ENCODE measurements at places on chromosomes 7 and 10. TPM values are rescaled to one million over a fixed set of nuclear protein-coding genes. Genes with fewer than 3 reads are reported as not detected.
A peak's percentile ranks its signal among the peaks of the same experiment; 100 is the strongest.

THSD7A gene
- total RNA-seq, result 7.0 TPM

ABLIM1 gene
- total RNA-seq, result 137 TPM

GRCh38 chr10:78650122-78650521, 418.6 kb upstream of the ZMIZ1 start:
- no peaks in the 10 kb centered on the region for H3K36me3 ChIP-seq
- DNase-seq, result no peak
- H3K4me3 ChIP-seq, result no peak overlapping the region
- no peaks in the 10 kb centered on the region for H3K27me3 ChIP-seq

HOXA10 gene
- 0.31 TPM for total RNA-seq

CHST15 gene
- 11.5 TPM for total RNA-seq

- H3K27ac ChIP-seq, result no peak overlapping the region
- H3K27me3 ChIP-seq, result no peaks in the 10 kb centered on the region
- no peaks in the 10 kb centered on the region for H3K36me3 ChIP-seq
- peaks cover 7% of the 10 kb centered on the region for H3K4me1 ChIP-seq
- DNase-seq, result no peak
These were observed 3.0 kb upstream of the PHYHIPL start for GRCh38 chr10:59173414-59173813.

DNA sequence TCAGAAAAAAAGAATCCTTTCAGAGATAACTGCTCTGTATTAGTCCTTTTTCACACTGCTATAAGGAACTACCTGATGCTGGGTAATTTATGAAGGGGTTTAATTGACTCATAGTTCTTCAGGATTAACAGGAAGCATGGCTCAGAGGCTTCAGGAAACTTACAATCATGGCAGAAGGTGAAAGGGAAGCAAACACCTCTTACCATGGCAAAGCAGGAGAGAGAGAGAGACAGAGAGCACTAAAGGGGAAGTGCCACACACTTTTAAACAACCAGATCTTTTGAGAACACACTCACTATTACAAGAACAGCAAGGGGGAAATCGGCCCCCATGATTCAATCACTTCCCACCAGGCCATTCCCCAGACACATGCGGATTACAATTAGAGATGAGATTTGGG, 114.2 kb downstream of the TES start:
- no peak overlapping the region for H3K27ac ChIP-seq
- H3K36me3 ChIP-seq, result no peaks in the 10 kb centered on the region
- no peak for DNase-seq
- H3K4me3 ChIP-seq, result no peak overlapping the region
- no peaks in the 10 kb centered on the region for H3K27me3 ChIP-seq

CTTNBP2 gene
- total RNA-seq, result 3.4 TPM

GRCh38 chr7:37493810-37494209, 45.1 kb upstream of the ELMO1 start:
- no peaks in the 10 kb centered on the region for H3K36me3 ChIP-seq
- no peak overlapping the region for H3K27ac ChIP-seq
- no peaks in the 10 kb centered on the region for H3K27me3 ChIP-seq
- peak overlapping the region; percentile 2 for H3K4me3 ChIP-seq

DNA sequence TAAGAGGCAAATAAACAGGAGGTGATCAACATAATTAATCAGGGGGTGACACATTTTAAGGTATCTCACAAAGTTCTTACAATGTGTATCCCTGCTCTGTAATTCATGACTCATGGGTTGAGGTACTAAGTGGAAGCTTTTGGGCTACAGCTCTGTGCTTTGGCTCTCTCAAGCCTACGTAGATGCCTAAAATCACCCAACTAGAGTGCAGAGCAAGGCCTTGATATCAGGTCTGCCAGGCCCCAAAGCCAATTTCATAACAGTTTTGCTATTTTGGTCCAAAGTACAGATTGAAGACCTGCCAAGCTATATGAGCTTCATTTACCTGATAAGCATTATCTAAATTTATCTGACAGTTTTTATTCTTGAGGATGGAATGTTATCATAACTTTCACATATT, 175.3 kb upstream of the BET1 start:
- no peak overlapping the region for H3K4me3 ChIP-seq
- H3K27ac ChIP-seq, result no peak overlapping the region
- H3K4me1 ChIP-seq, result no peaks in the 10 kb centered on the region
- DNase-seq, result no peak
- H3K36me3 ChIP-seq, result no peaks in the 10 kb centered on the region

DNA sequence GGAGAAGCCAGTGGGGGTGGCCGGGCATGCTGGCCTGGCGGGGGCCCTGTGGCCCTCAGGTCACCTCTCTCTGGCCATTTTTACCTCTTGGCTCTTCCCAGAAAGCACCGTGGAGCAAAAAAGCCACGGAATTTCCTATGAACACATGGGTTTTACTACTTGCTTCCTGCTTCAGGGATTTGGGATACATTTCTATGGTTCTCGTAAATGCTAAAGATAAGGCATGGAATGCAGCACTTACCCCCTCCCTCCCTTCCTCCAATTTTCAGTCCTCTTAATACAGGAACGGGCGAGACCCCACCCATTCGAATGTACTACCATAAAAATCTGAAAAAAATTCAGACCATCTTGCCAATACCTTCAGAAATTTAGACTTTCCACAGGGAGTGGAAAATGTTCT, 279.7 kb downstream of the ARHGAP12 start:
- H3K27me3 ChIP-seq, result no peaks in the 10 kb centered on the region
- H3K27ac ChIP-seq, result no peak overlapping the region
- DNase-seq, result no peak

DNA sequence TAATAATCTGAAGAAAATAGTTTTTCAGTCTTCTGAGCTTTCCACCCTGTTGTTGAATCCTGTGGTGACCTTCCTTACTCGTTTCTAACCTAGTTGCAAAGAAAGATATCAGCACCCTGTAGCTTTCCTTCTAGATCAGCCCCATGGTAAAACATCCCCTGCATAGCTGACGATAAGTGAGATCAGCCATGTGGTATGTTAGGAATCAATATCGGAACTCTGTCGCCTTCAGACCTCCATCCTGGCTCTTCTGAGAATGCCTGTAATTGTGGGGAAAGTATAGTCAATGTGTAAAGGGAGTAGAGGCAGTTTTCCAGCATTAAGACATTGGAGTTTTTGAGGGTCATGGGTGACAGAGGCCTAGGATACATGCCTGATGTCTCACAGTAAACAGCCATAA, 151.8 kb downstream of the LRRC4 start:
- H3K4me3 ChIP-seq, result no peak overlapping the region
- no peak for DNase-seq
- H3K4me1 ChIP-seq, result peaks cover 14% of the 10 kb centered on the region
- H3K27ac ChIP-seq, result no peak overlapping the region

GRCh38 chr7:90484706-90485105, 15.3 kb downstream of the PTTG1IP2 start:
- no peaks in the 10 kb centered on the region for H3K27me3 ChIP-seq
- no peaks in the 10 kb centered on the region for H3K36me3 ChIP-seq
- no peak for DNase-seq
- H3K4me1 ChIP-seq, result no peaks in the 10 kb centered on the region
- H3K4me3 ChIP-seq, result no peak overlapping the region

- no peaks in the 10 kb centered on the region for H3K36me3 ChIP-seq
- no peak overlapping the region for H3K4me3 ChIP-seq
- H3K4me1 ChIP-seq, result peaks cover 3% of the 10 kb centered on the region
- H3K27me3 ChIP-seq, result no peaks in the 10 kb centered on the region
These were observed 108.1 kb downstream of the EEPD1 start for GRCh38 chr7:36261019-36261754.

SLC16A12 gene
- total RNA-seq, result 1.9 TPM

- no peak overlapping the region for H3K4me3 ChIP-seq
- no peak for DNase-seq
- H3K4me1 ChIP-seq, result no peaks in the 10 kb centered on the region
- no peak overlapping the region for H3K27ac ChIP-seq
- no peaks in the 10 kb centered on the region for H3K36me3 ChIP-seq
- H3K27me3 ChIP-seq, result no peaks in the 10 kb centered on the region
These were observed 24.9 kb upstream of the AMPH start for GRCh38 chr7:38655833-38656774.

DNA sequence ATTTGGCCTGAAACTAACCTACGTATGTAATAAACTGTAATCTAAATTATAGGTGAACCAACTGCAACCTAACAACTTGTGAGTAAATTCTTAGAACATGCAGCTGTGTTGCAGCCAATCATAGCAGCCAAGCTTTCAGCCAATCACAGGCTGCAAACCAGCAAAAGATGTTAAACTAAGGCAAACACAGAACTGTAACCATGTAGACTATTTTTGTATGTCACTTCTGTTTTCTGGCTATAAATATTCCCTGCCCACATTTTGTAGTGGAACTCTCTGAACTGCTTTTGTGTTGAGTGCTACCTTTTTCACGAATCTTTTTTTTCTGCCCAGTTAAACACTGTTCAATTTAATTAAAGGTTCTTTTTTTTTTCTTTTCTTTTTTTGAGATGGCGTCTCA, 28.2 kb upstream of the ZPBP start:
- no peaks in the 10 kb centered on the region for H3K27me3 ChIP-seq
- H3K36me3 ChIP-seq, result no peaks in the 10 kb centered on the region
- no peak for DNase-seq
- H3K27ac ChIP-seq, result no peak overlapping the region
- H3K4me1 ChIP-seq, result no peaks in the 10 kb centered on the region

DNA sequence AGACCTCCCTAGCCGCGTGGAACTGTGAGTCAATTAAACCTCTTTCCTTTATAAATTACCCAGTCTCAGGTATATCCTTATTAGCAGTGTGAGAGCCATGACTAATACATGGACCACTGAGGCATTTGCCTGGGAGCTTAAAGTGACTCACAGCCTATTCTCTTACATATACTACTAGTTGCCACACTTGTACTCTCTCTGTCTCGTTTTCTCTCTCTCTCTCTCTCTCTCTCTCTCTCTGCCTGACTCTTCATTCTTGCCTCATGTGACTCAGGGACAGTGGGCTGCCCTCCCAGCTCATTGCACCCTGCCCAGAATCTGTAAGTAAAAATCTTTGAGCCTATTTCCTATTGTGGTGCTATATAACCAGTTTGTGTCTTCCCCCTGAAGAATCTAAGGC, 238.5 kb upstream of the MAGI2 start:
- DNase-seq, result no peak
- H3K4me1 ChIP-seq, result no peaks in the 10 kb centered on the region
- no peak overlapping the region for H3K4me3 ChIP-seq
- no peaks in the 10 kb centered on the region for H3K27me3 ChIP-seq
- no peak overlapping the region for H3K27ac ChIP-seq

GRCh38 chr7:132234711-132235110, 341.6 kb downstream of the PLXNA4 start:
- no peaks in the 10 kb centered on the region for H3K4me1 ChIP-seq
- no peaks in the 10 kb centered on the region for H3K27me3 ChIP-seq
- no peaks in the 10 kb centered on the region for H3K36me3 ChIP-seq
- DNase-seq, result no peak
- H3K4me3 ChIP-seq, result no peak overlapping the region
- no peak overlapping the region for H3K27ac ChIP-seq

- no peaks in the 10 kb centered on the region for H3K27me3 ChIP-seq
- no peak overlapping the region for H3K4me3 ChIP-seq
- no peak overlapping the region for H3K27ac ChIP-seq
- H3K4me1 ChIP-seq, result no peaks in the 10 kb centered on the region
These were observed 4.7 kb upstream of the PLXDC2 start for GRCh38 chr10:19811540-19811939.

SLC35G1 gene
- total RNA-seq, result 8.8 TPM

SKIDA1 gene
- total RNA-seq, result 6.6 TPM

DNA sequence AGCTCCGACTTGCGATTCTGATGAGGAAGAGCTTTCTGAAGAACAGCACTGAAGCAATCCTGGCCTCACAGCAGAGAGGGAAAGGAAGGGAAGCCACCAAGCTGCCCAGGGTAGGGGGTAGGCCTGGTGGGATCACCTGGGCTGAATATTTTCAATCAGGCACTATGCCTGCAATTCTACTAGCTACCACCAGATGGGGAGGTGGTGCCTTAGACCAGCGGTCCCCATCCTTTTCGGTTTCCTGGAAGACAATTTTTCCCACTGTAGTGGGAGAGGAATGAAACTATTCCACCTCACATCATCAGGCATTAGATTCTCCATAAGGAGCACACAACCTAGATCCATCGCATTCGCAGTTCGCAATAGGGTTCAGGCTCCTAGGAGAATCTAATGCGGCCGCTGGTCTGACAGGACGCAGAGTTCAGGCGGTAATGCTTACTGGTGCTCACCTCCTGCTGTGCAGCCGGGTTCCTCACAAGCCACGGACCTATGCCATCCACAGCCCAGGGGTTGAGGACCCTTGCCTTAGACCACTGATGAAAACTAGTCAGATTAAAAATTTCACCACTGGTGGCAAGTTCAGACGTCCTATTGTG, 2.7 kb downstream of the LRRC20 start:
- peaks cover 8% of the 10 kb centered on the region for H3K4me1 ChIP-seq
- no peaks in the 10 kb centered on the region for H3K36me3 ChIP-seq
- DNase-seq, result peak; percentile 31
- no peak overlapping the region for H3K27ac ChIP-seq

SEMA4G gene
- total RNA-seq, result 4.8 TPM

DNA sequence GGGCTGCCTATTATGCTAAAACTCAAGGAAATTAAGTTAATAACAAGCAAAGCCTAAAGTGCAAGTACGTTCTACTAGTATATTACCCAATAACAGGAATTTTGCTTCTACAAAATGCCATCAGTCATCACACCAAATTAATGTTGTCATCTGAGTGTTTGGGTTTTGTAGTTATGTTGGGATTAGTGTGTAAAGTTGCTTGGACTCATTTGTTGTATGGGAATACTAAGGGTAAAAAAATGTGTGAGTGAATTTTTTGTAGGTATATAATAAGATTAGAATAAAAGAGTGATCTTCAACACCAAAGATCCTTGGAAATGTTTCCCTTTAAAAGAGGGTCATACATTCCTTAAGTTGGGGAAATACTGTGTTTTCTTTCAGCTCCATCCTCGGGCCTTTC, 38.6 kb downstream of the NRP1 start:
- H3K4me1 ChIP-seq, result peaks cover 11% of the 10 kb centered on the region
- peak overlapping the region; percentile 55 for H3K27ac ChIP-seq
- H3K4me3 ChIP-seq, result no peak overlapping the region
- H3K36me3 ChIP-seq, result no peaks in the 10 kb centered on the region
- no peaks in the 10 kb centered on the region for H3K27me3 ChIP-seq

DNA sequence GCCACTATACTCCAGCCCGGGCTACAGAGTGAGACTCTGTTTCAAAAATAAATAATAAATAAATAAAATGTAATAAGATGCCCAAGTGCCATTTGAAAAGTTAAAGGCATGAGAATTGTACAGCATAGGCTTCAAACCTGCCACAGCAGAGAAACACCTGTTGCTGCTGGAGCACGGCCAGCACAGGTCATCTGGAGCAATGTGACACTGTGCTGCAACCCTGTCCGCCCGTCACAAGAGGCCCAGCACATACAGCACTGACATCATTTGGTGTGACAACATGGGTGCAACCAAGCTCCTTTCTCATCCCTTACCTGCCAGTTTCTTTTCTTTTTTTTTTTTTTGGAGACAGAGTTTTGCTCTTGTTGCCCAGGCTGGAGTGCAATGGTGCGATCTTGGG, 1.3 kb downstream of the RFC2 start:
- no peak overlapping the region for H3K27ac ChIP-seq
- H3K36me3 ChIP-seq, result no peaks in the 10 kb centered on the region
- no peak for DNase-seq
- no peaks in the 10 kb centered on the region for H3K27me3 ChIP-seq

Data from testis (tissue), 5 donors.